ENCODE measurements at places on chromosomes 3 and 15.

DNA sequence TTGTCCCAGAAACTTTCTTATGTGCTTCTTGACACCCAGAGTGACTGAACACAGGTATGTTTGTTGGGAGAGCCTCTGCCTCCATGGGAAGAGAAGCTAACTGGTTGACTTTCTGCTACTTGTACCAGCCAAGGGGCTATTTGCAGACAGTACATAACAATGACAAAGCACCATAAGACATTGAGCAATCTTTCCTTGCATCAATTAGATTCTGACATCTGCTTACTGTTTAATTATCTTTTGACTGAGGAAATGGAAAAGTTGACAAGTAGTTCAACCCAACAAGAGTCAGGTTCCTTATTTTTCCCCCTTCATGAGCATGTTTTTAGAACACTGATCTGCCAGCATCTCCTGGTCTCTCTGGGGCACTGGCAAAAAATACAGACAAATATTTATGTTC lies 157.7 kb downstream of the RPLP1 start:
- DNase-seq = no peak

DNA sequence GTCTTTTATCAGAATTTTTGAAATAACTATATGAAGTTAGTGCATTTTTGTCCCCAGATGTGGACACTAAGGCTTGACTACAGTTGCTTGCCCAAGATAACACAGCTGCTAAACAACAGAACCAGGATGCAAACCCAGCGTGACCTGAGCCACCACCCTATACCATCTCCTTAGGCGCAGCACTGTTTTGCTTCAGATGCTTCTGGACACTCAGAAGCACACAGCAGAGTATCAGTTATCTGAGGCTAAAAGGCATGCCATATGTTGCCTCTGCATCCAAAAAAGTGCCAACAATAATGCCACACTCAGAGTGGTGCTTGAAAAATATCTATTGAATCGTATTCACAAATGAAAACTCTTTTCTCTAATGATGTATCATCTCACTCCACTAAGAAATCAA lies 24.5 kb downstream of the KCNMB2 start:
- DNase-seq = no peak

GRCh38 chr3:171460725-171461524 lies 720 bp upstream of the TNIK start:
- DNase-seq = peak; percentile 46

- DNase-seq = no peak
These were observed 483.6 kb downstream of the GBE1 start for GRCh38 chr3:81277853-81278252.

DNA sequence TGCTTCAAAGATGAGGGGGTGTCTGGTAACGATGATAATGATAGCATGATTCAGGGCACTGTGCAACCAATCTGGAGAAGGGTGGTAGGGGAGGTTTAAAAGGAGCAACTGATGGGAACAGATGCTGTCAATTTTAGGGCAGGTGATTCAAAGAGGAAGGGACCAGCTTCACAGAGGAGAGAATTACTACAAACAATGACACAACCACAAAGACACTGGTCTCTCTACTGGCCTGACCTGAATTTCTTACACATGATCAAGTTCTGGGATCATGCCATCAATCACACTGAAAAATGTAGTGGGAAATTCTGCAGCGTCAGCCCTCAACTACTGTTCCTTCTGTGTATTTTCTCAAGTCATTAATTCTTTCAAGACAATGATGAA lies 2.6 kb upstream of the CDV3 start:
- no peak for DNase-seq

GRCh38 chr3:168877899-168878298 lies 782.2 kb upstream of the GOLIM4 start:
- no peak for DNase-seq

DNA sequence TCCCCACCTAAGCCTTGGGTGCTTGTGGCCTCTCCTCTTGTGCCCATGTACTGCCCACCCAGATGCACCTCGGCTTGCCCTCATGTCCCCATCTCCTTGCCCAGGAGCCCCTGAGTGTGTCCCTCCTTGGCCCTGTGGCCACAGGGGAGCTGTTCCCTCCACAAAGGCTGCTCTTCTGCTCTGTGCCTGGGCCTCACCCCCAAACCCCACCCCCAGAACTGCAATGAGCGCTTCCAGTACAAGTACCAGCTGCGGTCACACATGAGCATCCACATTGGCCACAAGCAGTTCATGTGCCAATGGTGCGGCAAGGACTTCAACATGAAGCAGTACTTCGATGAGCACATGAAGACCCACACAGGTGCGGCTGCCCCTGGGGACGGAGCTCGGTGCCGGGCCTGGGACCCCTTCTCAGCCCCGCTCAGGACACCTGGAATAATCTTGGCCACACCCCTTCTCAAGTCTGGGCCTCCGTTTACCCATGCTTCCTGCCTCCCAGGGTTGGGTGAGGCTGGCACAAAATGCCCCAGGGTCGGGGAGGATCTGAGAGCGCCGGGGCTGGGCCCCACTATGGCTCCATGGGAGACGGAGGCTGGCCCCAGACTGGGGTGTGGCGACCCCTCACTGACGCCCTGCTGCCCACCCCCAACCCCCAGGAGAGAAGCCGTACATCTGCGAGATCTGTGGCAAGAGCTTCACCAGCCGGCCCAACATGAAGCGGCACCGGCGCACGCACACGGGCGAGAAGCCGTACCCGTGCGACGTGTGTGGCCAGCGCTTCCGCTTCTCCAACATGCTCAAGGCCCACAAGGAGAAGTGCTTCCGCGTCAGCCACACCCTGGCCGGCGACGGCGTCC lies 10.3 kb downstream of the ZBTB47 start:
- no peak for DNase-seq

- DNase-seq = no peak
These were observed 364.5 kb downstream of the MAGI1 start for GRCh38 chr3:65674226-65674625.

- DNase-seq = no peak
These were observed 53.3 kb upstream of the CMSS1 start for GRCh38 chr3:99764377-99764776.

DNA sequence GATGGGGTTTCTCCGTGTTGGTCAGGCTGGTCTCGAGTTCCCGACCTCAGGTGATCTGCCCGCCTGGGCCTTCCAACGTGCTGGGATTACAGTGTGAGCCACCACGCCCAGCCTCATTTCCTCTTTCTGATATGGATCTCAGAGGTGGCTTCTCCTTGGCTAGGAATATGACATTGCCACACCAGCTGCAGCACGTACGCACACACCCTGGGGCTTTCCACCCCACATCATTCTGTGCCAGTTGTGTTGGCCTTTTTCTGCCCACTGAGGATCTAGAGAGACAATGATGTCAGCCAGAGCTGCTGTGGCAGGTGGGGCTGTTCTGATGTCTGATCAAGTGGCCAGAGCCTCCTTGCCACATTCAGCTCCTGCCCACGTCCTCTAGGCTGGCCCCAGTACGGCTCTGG lies 29.0 kb downstream of the TMEM45A start:
- no peak for DNase-seq

- peak; percentile 15 for DNase-seq
These were observed 138.9 kb upstream of the COL8A1 start for GRCh38 chr3:99499235-99500158.

DNA sequence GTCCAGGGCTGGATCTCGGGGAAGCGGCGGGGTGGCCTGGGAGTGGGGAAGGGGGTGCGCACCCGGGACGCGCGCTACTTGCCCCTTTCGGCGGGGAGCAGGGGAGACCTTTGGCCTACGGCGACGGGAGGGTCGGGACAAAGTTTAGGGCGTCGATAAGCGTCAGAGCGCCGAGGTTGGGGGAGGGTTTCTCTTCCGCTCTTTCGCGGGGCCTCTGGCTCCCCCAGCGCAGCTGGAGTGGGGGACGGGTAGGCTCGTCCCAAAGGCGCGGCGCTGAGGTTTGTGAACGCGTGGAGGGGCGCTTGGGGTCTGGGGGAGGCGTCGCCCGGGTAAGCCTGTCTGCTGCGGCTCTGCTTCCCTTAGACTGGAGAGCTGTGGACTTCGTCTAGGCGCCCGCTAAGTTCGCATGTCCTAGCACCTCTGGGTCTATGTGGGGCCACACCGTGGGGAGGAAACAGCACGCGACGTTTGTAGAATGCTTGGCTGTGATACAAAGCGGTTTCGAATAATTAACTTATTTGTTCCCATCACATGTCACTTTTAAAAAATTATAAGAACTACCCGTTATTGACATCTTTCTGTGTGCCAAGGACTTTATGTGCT lies 527 bp downstream of the B2M start:
- peak; percentile 39 for DNase-seq

All from cerebellar cortex (tissue), 1 donor.